ENCODE measurements at places on chromosomes 1 and 21.

- DNase-seq, result no peak
Measured at GRCh38 chr1:153578490-153578889, 12.8 kb upstream of the S100A2 start.

- DNase-seq, result no peak
Measured at GRCh38 chr1:221782477-221782876, 40.6 kb upstream of the DUSP10 start.

- DNase-seq, result no peak
Measured at GRCh38 chr1:231442735-231443134, 20.6 kb upstream of the EGLN1 start.

- no peak for DNase-seq
Measured at GRCh38 chr1:164983023-164983650, 373.4 kb downstream of the LMX1A start.

DNA sequence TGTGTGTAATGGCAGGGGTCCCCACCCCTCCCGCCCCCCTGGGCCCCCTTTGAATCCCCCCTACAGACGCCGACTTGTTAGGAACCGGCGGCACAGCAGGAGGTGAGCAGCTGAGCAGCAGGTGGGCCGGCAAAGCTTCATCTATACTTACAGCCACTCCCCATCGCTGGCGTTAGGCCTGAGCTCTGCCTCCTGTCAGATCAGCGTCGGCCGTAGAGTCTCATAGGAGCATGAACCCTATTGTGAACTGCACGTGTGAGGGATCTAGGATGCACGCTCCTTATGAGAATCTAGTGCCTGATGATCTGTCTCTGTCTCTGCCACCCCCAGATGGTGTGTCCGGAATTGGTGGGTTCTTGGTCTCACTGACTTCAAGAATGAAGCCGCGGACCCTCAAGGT, 14.9 kb upstream of the VPS26C start:
- no peak for DNase-seq

DNA sequence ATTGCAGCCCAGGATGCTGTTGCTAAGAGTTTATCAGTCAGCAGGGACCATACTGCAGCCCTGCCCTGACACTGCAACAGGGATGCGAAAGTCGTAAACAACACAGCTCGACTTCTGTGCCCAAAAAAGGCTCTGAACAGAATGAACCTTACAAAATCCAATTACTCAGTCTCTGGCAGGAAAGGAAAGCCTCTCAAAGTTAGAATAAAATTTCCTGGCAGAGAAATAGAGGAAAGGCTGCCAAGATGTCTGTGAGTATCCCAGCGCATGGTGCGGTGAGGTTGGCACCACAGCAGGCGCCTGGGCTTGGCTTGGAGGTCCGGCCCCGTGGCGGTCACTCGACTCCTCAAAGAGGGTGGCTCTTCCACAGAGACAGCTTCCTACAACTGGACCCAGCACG, 185.8 kb downstream of the PCP4 start:
- DNase-seq, result no peak

DNA sequence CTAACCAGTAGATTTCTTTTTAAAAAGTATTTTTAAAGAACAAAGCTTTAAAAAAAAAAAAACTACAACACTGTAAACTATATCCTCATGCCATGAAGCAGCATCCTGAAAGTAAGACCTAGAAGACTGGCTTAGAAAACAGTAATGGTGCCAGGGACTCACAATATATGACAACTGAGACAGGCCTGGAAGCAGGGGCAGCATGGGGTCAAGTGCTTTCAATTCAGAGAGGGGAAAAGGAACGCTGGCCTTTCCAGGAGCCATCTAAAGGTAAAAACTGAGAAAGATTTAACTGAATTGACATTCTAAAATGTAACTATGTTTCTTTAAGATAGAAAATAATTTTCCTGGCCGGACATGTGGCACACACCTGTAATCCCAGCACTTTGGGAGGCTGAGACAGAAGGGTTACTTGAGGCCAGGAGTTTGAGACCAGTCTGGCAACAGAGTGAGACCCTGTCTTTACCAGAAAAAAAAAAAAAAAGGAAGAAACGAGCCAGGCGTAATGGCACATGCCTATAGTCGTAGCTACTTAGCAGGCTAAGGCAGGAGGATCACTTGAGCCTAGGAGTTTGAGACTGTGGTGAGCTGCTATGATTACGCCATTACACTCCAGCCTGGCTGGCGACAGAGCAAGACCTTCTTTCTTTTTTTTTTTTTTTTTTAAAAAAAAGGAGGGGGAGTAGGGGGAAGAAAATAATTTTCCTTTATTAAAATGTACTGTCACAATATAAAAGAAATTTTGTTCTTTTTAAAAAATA, 54.1 kb downstream of the SLC35D1 start:
- no peak for DNase-seq

DNA sequence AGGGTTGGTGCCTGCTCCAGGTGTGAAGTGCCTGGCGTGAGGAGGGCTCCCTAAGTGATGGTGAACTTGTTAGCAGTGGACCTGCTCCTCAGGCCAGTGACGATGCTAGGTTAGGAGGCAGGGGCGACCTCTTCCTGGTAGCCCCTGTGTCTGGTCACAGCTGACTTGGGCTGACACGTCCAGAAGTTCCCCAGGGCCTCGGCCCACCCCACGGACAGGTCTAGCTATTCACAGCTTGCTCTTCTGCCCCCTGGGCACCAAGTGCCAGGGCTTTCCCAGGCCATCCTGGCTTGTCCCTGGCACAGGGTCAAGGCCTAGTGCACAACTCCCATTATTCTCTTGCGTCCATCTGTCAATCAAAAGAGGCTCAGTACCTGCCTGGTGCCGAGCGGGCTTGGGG, 10.9 kb upstream of the C1orf167 start:
- no peak for DNase-seq

- no peak for DNase-seq
Measured at GRCh38 chr21:41432562-41433460, 6.8 kb downstream of the MX1 start.

DNA sequence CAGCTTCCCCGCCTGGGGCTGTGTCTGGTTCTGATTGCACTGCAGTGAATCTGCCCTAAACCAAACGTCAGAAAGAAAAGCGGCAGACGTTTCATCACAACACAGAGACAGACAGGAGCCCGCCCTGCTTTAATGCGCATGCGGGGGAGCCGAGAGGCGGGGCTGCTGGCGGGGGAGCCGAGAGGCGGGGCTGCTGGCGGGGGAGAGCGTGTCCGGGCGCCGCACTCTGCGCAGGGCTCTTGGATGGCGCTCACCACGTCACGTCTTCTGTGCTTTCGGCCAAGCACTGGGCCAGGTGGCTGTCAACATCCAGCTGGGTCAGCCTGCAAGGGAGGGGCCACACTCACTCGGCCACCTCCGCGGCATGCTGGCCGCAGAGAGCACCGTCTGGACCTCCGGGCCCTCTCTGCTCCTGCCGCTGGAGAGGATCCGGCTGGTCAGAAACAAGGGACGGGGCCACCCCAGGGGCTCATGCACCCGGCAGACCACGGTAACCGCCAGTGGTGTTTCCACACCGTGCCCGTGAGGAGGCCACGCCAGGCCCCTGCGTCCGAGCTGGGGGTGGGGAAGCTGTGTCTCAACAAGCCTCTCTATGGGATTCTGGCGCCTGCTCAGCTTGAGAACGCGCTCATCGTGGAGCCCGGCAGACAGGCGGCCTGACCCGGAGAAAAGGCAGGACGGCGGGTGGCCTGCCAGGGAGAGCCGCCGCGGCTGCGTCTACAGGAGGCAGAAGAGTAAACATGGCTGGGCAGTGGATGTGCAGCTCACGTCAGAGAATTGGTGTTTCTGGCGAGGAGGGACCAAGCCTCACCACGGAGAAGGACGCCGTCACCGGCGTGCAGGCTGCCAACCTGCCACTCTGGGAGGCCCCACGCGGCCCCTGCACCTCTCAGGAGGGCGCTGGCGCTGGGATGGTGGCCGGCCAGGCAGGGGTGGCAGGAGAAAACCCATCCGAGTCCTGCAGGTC, 4.8 kb downstream of the FAAP20 start:
- peak; percentile 97 for DNase-seq

GRCh38 chr1:69195136-69195535, 372.6 kb upstream of the LRRC7 start:
- DNase-seq, result no peak

GRCh38 chr1:213507472-213508223, 456.6 kb downstream of the RPS6KC1 start:
- DNase-seq, result no peak

- DNase-seq, result no peak
Measured at GRCh38 chr1:33468531-33468930, 3.9 kb upstream of the ZSCAN20 start.

GRCh38 chr21:25329227-25329825, 278.0 kb downstream of the MRPL39 start:
- DNase-seq, result no peak

- DNase-seq, result no peak
Measured at GRCh38 chr1:56540467-56540866, 38.9 kb downstream of the PLPP3 start.

GRCh38 chr1:11648039-11648438, 6.2 kb downstream of the FBXO2 start:
- no peak for DNase-seq

- no peak for DNase-seq
Measured at GRCh38 chr1:169308313-169309039, 59.1 kb downstream of the NME7 start.

GRCh38 chr1:194281376-194281775, 1095.0 kb upstream of the B3GALT2 start:
- no peak for DNase-seq

GRCh38 chr1:15687446-15687845, 3.3 kb downstream of the PLEKHM2 start:
- no peak for DNase-seq

DNA sequence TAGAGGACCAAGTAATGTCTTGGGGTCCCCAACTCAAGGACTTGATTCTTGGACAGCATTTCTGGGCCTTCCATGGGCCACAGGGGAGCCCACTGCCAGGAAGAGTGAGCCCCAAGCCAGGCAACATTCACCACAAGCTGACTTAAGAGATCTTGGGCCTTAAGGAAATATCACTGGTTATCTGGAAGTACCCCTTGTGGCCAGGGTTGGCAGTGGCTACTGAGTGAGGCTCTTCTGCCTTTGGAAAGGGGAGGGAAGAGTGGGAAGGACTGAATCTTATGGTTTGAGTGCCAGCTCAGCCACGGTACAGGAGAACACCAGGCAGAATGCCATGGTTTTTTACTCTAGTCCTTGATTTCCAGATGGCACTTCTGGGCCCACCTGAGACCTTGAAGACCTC, 228.9 kb upstream of the RGS18 start:
- no peak for DNase-seq

GRCh38 chr1:184520336-184520735, 133.5 kb downstream of the C1orf21 start:
- no peak for DNase-seq

- no peak for DNase-seq
Measured at GRCh38 chr1:5368201-5368600, 624.0 kb downstream of the NPHP4 start.

DNA sequence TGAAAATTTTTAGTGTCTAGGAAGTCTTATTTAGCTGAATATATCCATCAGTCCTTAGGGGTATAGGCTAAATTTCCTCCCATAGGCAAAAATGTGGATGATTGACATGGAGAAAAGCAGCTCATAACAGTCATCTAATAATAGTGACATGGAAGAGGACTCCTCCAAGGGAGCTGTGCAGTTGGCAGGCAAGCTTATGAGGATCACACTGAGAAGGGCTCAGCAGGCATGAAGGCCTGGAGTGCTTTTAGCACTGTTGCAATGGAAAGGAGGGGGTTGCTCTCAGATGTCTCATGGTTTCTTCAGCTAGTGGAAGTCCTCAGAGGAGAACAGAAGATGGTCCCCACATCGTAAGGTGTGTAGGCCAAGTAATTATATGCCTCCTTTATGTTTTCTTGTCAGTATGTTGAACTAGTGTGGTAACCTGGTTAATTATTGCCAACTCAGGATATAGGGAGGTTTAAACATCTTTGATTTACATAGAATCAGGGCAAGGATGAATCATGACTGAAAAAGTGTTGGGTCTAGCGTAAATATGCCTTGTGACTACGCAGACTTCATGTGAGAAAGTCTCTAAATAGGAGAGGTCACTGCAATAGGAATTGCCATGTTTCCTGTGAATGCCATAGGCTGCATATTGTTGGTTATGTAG, 18.9 kb downstream of the VN1R5 start:
- no peak for DNase-seq

- DNase-seq, result no peak
Measured at GRCh38 chr1:206770531-206771337, at the start of gene IL19. IL19 (plus strand) TSS chr1:206770773; CDS start chr1:206836663, 65,890 bp downstream.

Measured in BE2C (cell line).